ENCODE measurements at places on chromosomes 12 and 14.

DNA sequence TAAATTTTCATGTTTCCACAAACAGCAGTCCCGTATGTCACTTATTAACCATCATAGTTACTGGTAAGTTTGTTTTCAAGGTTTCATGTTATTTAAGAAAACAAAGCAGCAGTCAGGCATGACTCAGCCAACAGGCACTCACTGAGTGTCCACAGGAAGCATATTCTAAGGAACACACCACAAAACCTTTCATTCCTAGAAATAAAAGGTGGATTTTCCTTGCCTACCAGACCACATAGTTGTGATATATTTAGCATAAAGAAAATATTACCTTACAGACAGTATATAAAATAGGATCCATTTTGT is 143.3 kb upstream of the AVPR1A start:
- DNase-seq = no peak

DNA sequence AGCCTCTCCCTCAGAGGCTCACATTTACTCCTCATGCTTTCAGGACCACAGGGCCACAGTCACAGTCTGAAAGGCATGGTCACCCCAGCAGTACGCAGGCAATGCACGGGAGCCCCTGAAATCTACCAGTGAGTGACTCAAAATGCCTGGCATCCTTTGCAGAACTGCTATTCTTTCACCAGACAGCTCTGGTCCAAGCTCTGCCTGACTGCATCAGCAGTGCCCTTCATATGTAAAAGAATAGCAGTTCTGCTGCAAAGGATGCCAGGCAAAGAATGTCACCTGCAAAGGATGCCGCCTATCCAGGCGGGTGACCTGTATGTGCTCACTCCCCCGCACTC is 38.5 kb downstream of the LGMN start:
- no peak for DNase-seq

DNA sequence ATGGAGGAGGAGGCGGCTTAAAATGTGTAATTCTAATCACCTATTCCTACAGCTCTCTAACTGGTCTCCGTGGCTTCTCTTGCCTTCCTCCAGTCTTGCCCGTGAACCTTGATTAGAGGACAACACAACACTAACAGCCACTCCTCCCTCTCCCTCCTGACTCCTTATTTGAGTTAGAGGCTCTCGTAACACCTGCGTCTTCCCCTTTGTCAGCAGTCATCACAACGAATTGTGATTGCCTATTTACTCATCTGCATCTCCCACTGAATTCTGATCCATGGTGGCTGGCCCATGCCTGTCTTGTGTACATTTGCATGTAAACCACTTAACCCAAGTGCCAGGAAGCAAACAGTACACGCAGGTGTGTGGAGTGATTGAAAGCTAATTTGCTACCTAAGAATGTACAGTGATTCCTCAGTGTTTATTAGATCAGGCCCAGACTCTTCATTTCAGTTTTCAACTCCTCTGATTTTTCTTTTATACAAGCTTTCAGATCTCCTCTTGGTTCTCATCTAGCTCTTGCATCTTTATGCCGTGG is 154.5 kb downstream of the MON2 start:
- DNase-seq = no peak

DNA sequence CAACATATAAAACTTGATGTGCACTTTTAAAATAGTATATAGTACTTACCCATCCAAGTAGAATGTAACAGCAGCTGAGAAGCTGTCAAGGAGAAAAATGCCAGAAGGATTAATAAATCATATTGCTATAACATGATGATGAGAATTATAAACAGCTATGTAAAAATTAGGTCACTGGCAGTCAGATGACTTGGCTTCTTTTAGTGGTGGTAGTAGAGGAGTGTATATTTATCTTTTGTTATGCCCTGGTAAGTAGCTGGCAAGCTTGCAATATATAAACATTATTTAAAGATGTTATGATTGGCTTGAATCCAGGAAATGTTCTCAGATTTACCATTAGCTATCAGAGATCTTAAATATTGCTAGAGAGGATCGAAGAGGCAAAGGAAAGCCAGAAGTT is 471.0 kb upstream of the MGAT4C start:
- no peak for DNase-seq

GRCh38 chr14:48584031-48584430 is 908.6 kb upstream of the MDGA2 start:
- no peak for DNase-seq

- no peak for DNase-seq
These were observed 129.0 kb downstream of the RBM19 start for GRCh38 chr12:113837084-113837483.

DNA sequence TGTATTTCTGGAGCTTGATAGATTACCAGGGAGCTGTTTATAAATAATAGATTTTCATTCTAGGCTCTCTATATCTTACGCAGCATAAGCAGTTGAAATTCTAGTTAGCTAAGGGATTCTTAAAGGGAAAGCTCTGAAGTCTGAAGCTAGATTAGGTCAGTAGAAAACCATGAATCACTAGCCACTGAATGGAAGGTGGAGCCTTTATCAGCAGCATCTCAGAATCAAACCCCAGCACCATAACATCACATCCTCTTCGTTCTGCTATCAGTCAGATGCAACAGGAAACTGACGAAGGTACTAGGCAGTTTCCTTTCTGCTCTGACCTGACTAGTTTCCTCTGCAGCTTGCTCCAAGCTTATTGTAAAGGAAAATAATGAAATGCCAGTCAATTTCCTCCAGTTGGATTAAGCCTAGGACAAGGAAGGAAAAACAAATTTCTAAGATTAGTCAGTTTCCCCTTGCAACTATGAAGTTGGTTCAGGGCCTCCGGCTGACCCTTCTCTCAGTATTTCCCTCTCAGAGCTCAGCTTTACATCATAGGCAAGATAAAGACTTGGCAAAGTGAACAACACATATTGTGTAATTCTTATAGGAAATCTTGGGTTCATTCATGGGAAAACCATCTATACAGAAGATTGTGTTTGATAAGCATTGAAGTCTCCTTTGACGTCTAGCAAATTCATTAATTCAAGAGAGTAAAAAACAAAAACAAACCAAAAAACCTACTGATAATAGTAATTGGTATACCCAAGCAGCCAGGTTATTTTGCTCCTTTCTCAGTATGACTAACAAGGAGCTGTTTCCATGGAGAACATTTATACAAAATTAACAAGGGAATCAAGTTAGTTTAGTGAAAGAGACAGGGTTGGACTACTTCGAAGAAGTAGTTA is 43.4 kb upstream of the CFAP54 start:
- peak; percentile 21 for DNase-seq
